ENCODE measurements at places on chromosomes 12 and 14.

DNA sequence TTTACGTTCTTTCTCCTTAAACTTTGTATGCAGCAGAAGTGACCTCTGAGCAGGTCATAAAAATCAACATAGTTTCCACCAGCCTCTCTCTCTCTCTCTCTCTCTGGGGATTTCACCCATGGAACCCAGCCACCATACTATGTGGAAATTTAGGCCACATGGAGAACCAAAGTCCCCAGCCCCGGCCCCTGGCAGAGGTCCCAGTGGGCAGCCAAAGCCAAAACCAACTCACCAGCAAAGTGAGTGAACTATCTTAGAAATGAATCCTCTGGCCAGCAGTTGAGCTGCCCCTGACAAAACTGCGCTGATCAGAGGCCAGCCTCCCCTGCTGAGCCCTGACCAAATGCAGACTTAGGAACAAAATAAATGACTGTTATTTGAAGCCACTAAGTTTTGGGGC lies 9.2 kb downstream of the DUSP6 start:
- no peak for DNase-seq

- DNase-seq = no peak
These were observed 703.4 kb downstream of the NRXN3 start for GRCh38 chr14:78873581-78873980.

GRCh38 chr14:75826599-75826998 lies 155.2 kb downstream of the TGFB3 start:
- DNase-seq = no peak

DNA sequence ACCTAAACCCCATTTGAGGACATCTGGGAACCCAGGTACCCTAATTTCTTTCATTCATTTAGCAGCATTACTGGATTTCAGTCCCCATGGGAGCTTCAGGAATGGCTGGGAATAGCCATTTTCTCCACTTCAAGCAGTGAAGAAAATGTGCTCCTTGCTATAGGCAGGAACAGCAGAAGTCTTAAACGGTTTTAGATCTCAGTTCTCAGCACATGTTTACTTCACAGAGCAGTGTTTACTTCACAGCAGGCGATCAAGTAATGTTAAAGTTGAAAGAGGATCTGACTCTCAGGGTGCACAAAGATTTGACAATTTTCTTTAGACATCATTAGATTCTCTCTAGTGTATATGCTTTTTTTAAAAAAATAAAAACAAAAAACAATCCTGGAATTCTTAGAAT lies 109.3 kb downstream of the TBC1D30 start:
- no peak for DNase-seq

GRCh38 chr12:47725091-47725772 lies at the start of gene ENDOU:
Gene ENDOU (minus strand): TSS chr12:47725490. CDS start chr12:47725413, 77 bp downstream.
- no peak for DNase-seq

DNA sequence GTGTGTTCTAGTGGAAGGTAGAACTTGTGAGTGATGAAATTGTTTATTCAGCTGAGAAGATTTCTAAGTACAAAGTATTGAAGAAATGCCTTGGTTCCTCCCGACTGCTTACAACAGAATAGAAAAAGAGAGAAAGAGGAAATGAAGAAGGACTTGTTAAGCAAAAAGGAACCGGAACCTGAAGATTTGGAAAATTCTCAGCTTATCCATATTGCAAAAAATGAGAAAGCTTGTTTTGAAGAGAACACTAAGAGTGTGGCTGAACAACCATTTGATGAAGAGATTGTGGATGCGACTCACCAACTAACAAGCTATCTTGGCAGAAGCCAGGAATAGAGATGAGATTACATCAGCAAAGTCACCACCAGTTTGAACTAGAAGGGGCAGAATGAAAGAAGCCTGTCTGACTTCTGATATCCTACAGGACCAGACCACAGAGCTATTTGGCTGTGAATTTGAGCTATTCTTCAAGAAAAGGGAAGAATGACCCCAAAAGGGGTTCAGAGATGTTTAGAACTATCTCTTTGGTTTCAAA lies 15.1 kb downstream of the NDUFA9 start:
- DNase-seq = no peak

- DNase-seq = no peak
These were observed 6.5 kb downstream of the CLEC12B start for GRCh38 chr12:10016881-10017280.

- no peak for DNase-seq
These were observed 73.7 kb downstream of the CEP128 start for GRCh38 chr14:80867798-80868197.

GRCh38 chr12:119327471-119327870 lies 7.1 kb upstream of the CCDC60 start:
- no peak for DNase-seq

DNA sequence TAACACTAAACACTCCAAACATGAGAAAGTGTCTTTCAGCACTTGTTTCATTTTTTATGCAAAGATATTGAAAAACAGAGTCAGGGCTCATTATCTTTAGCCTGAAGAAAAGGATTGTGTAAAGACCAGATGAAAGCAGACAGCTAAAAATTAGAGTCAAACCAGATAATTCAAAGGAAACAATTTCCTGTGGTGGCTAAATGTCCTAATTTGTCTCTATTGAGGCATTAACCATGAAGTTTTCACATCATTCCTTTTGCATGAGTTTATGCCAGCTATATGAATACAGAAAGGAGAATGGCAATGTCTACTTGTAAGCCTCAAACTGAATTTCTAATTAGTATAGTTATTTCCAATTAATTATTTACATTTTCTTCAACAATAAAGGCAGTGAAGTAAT lies 338.5 kb downstream of the FSCB start:
- no peak for DNase-seq

DNA sequence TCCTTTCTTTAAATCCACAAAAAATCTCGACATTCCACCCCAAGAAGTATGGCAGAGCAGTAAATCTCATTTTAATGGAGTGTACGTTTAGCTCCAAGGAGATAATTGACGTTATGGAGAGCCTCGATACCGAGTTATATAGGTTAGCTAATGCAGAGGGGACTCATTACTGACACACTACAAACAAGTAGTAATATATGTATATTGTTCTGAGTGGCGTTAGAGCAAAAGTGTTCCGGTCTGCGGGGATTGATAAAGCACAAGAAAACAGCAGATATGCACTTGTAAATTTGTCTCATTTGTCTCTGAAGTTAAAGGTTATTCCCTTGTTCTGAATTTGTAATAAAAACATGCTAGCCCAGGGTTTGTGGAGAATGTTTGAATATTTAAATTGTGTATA lies 84.1 kb downstream of the BCL11B start:
- DNase-seq = no peak

- DNase-seq = no peak
These were observed 75.6 kb upstream of the FLRT2 start for GRCh38 chr14:85454226-85454813.

DNA sequence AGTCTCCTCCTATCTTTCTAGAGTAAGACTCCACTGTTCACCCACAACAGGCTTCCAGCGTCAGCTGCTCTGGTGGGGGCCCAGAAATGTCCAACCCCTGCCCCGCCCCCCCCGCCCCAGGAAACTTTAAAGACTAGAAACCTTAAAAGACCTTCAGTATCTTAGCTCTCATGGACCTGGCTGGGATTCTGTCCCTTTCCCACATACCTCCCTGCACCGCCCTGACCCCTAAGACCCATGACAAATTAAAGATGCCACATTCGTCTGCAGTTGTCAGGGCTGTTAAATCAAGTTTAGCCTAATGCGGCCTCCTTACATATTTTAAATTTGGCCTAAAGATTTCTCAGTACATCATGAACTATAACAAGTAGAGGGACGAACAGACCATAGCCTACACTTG lies 10.0 kb upstream of the SERPINA10 start:
- DNase-seq = no peak

DNA sequence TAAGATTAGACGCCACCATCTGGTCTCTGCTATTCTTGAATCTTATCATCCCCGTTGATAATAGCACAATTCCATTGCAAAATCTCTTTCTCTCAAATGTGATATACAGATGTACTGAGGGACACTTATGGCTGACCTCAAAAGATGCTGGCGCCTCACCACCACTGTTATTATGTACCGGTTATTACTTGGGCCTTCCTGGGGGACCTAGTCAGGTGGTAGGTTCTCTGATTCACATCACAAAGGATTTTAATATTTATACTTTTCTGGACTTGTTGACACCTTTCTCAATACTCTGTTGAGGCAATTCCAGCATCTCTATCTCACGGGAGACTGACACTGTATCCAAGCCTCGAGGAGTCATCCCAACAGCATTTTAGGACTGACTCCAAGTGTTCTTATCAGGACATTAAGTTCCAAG lies 21.3 kb upstream of the FAM234B start:
- DNase-seq = no peak

DNA sequence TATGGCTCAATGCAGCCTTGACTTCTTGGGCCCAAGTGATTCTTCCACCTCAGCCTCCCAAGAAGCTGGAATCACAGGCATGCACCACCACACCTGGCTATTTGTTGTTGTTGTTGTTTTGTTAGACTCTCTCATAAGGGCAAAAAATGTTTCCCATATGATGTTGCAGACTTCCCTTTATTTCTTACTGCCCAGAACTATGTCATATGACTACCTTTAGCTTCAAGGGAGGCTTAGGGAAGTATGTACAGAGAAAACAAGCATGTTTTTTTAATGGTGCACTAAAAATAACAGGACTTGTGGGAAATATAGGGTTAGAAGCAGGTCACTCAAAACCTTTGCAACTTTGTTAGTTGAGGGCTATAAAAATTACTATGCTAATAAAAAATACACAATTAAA lies 4.3 kb upstream of the GPR19 start:
- no peak for DNase-seq

- no peak for DNase-seq
These were observed 91.1 kb downstream of the CMKLR1 start for GRCh38 chr12:108248011-108248410.

Data from stimulated activated CD4-positive, alpha-beta T cell treated with anti-CD3 and anti-CD28 coated beads, Interleukin-12 subunit alpha, Interleukin-12 subunit beta, amount 100 ng/mL, for 48 hours (primary cell).